NCI-H226 (cell line): ENCODE measurements at places on chromosomes 1 and 21.

DNA sequence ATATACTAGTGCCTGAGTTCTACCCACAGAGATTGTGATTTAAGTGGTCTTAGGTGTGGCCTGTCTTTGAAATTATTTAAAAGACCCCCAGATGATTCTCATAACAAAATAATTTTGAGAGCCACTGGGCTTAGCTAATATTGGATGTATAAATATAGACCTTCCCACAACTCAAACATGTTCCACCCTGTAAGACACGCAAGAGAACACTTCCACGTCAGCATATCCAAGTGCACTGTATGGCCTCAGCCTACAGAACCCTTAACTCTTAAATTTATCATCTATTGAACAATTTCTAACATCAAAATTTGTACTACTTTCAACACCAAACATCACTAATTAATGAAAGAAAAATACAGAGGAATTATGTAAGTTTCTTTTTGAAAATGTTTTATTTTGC, 2.5 kb downstream of the FAM177B start:
- DNase-seq: no peak

DNA sequence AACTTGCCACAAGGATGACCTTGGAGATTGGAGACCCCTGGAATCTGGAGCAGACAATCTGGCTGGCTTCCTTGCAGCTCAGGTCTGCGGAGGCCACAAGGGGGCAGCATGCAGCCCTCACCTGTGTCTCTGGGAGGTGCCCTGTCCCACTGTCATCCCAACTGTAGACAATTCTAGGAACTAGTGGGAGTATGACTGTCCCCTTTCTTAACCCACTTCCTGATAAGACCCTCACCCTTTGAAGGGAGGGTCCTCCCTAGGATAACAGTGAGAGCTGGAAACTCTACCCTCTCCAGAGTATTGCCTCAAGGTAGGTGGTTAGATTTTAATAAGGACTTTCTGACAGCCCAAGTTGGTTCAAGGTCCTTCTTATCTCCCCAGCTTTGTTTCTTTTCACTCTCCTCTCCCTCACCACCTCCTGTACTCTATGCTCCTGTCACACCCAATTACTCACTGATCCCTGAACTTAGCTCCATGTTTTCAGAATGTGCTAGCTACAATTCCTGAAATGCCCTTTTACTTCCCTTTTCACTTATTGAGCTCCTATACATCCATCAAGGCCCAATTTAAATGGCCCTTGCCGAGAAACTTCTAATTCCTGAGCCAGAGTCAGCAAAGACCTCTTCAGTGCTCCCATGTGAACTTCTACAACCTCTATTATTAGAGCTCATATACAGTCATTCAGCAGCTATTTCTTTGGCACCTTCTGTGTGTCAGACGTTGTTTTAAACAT, 9.2 kb upstream of the KCNQ4 start:
- DNase-seq: no peak

GRCh38 chr1:167661527-167662426, 31.7 kb downstream of the RCSD1 start:
- DNase-seq: peak; percentile 80

- DNase-seq: no peak
Measured at GRCh38 chr1:236497908-236498307, 25.9 kb upstream of the LGALS8 start.

GRCh38 chr1:161080441-161081405, 8.6 kb downstream of the NECTIN4 start:
- DNase-seq: peak; percentile 71

- DNase-seq: no peak
Measured at GRCh38 chr1:234913771-234914170, 214.9 kb downstream of the TOMM20 start.

- peak; percentile 82 for DNase-seq
Measured at GRCh38 chr1:201450721-201451291, 18.2 kb downstream of the PHLDA3 start.

GRCh38 chr1:81023187-81023724, 777.5 kb upstream of the ADGRL2 start:
- no peak for DNase-seq

DNA sequence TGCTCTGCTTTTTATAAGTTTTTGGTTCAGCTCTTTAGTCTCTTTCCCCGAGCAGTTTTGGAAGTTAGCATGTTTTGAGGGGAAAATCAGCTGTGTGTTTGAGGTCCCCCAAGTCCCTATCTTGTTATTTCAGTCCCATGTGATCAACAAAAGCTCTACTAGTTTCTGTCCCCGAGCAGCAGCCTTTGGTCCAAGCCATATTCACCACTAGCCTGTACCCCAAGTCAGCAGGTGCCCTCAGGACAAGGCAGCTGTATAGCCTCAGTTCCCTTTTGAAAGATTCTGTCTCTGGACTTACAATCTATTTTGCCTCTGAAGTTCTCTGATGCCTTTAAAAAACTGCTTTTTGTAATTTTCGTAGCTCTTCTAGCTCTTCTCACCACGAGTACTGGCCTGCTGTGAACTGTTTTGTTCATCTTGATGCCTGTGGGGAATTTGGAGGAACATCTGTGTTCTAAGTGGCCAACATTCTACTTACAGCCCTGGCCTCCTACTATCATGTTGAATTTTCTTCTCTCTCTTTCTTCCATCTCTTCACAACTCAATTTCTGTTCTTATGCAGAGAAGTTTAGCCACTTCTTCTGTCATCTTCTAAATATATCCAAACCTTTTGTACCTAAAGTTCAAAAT, 16.7 kb downstream of the UAP1 start:
- DNase-seq: no peak
